Neural progenitor cell (in vitro differentiated cells): ENCODE measurements at places on chromosomes 6 and 20. TPM values are rescaled to one million over a fixed set of nuclear protein-coding genes. Genes with fewer than 3 reads are reported as not detected.

The GLYATL3 gene
- not detected in 2 replicates for total RNA-seq

DNA sequence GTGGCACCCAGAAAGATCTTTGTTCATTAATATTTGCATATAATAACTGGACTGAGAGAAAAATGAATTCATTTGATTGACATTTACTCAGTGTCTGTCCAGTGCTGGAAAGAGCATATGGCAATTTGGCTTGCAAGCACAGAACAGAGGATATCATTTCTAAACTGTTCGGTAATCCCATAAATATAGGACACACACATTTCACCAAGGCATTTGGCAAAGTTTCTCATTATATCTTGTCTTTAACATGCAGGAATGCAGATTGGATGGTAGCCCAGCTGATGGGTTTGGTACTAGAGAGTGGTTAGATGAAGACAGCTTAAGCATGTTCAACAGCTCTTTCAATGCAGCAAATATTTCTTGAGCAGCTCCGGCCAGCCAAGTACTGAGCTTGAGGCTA, 259.2 kb downstream of the PRKN start:
- no peak for DNase-seq

The FAM162B gene
- total RNA-seq = 0.28 TPM in 1 of 2 replicates, not detected in the other

- no peak for DNase-seq
Measured at GRCh38 chr20:41609474-41609873, 8.7 kb downstream of the CHD6 start.

The PAK1IP1 gene
- 13.9 and 28.8 TPM in 2 replicates for total RNA-seq

The BPIFB1 gene
- total RNA-seq = not detected in 2 replicates

- no peak for DNase-seq
Measured at GRCh38 chr20:44400671-44400969, 45.1 kb downstream of the HNF4A start.

GRCh38 chr6:25961619-25962148, 918 bp upstream of the TRIM38 start:
- DNase-seq = no peak

The RNF182 gene
- total RNA-seq = 10.3 and 15.3 TPM in 2 replicates

DNA sequence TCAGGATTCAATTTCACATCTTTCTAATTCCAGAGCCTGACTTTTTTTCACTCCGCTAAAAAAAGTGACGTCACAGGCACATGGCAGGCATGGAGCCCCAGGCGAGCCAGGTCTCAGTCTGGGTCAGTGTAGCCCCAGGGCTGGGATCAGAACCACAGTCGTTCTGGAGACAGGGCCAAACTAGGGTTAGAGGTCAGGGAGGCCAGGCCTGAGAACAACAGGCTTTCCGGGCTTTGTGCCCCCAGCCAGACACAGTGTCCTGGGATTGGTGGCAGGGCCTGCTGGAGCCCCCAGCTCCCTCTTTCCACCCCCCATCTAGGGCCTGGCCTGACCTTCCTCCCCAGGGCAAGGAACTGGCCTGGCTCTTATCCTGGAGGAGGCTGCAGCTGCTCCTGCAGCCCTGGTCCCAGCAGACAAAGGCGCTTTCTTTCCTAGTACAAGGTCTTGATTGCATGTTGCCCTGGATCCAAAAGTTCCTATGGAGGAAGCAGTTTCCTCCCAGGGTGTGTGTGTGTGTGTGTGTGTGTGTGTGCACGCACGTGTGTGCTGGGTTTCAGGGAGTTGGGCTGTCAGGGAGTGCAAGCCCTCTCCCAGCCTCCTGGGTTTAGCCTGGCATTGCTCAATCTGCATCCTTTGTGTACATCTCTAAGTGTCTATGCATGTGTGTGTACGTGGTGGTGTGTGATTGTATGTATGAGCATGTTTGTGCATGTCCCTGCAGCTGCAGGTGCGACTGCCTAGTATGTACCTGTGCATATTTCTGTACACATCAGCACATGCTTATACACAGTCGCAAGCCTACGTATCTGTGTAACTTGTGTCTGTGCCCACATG, 26.5 kb upstream of the EMILIN3 start:
- DNase-seq = no peak

GRCh38 chr6:88548891-88549505, 382.9 kb upstream of the CNR1 start:
- no peak for DNase-seq

GRCh38 chr6:166736634-166737033, 109.6 kb upstream of the RPS6KA2 start:
- DNase-seq = no peak

GRCh38 chr6:113662688-113663333, 194.3 kb upstream of the MARCKS start:
- DNase-seq = no peak

The TMEM74B gene
- total RNA-seq = 2.5 and 4.2 TPM in 2 replicates

- no peak for DNase-seq
Measured at GRCh38 chr6:169112483-169113320, 140.9 kb downstream of the THBS2 start.

GRCh38 chr6:154994836-154995253, 270 bp upstream of the TIAM2 start:
- DNase-seq = no peak

DNA sequence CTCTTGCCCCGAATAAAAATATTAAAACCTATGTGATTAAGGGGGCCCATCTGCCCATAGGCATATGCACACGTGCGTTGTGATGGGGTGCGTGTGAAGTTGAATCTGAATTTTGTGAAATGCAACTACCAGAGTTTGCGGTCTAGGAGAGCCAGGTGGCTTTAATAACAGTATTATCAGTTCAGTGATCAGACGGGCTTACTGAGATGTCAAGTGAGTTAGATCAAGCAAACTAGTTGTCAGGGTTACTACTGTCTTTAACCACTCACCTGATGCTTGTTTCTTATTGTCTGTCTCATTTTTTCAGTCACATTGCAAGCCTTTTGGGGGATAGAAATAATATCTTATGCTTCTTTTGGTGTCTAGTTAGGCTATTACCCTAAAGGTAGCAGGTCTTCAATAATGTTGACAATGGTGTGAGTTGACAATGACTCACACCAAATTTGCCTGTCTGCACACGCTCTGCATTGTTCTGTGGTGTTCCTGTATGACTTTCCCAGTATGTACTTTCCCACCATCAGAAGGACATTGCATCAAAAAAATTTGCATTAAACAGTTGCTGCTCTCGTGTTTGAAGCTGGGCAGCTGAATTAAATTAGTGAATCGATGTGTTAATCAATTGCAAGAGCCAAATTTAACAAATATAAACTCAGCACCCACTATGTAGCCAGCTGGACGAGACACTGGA, 103.1 kb upstream of the NAA20 start:
- no peak for DNase-seq

DNA sequence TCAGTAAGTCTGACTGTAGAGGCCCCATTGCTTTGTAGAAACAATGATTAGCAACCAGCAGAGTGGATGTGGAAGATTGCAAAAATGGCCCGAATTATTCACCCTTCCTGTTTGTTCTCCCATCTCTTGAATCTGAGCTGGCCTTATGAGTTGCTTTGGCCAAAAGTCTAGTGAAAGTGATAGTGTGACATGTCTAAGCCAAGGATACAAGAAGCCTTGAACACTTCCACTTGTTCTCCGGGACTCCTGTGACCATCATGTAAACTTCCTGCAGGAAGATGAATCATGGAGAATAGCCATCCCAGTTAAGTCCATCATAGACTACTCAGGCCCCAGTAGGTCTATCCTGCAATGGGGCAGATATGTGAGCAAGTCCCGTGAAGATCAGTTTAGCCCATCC, 252.0 kb upstream of the JAG1 start:
- DNase-seq = no peak

- no peak for DNase-seq
Measured at GRCh38 chr6:142676027-142676443, 268.9 kb downstream of the HIVEP2 start.

DNA sequence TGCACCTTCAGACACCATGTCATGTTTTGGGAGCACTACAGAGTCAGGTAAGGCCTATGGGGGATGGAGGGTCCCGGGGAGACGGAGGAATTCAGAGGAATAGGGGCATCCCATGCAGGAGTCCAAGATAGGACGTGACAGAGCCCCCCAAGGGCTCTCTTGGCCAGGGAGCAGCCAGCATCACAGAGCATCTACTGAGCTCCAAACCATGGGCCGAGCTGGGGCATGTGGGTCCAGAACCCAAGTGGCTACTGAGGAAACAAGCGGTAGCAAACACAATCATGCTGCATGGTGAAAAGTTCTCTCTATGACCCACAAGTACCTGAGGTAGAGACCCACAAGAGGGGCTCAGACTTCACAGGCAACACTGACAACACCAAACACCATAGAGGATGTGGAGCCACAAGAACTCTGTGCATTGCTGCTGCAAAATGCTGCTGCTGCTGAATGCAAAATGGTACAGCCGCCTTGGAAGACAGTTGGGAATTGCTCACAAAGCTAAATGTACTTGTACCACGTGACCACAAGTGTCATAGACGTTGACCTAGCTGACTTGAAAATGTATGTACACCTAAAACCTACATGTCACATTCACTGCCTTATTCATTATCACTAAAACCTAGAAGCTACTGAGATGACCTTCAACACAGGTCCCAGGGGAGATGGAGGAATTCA, 33.4 kb upstream of the MAS1L start:
- no peak for DNase-seq

The PSORS1C2 gene
- not detected in 2 replicates for total RNA-seq

The KCNQ5 gene
- 0.09 TPM in 1 of 2 replicates, not detected in the other for total RNA-seq

DNA sequence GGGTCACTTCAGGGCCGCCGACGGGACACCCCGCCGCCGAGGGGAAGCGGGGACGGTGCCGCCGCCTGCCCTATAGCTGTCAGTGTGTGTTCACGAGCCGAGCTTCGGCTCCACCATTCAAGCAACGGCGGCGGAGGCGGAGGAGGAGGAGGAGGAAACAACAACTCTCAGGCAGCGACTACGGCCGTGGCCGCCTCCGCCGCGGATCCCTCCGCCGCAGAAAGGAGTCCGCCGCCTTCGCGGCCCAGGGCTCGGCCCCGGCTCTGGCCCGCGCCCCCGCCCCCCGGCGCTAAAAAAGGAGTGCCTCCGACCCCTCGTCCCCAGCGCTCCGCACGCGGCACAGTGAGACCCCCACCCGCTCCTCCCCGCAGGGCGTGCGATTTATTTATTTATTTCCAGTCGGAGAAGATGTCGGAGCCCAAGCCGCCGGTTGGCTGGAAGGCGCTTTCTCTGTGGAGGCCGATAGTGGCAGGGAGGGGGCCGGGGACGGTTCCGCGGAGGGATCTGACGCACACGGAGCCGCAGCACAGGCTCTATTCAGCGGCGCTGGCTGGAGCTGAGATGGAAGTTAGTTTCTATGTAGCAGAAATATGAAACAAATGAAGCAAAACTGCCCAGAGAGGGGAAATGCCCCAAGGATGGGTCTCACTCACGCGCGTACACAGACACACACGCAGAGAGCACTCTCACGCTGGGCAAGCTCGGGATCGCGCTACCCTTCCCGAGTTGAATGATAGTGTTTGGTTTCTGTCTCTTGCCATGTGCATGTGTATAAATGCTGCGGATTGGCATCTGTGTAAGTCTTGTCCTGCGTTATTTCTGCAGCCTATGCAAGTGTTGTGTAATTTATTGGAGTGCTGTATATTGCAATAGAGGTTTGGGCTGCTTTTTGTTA, at the start of gene PHIP:
PHIP (minus strand) TSS at position 180 of the 895 bp plus-strand sequence. CDS start 186 bp downstream, outside the sequence.
- DNase-seq = peak; percentile 95

The ELOVL5 gene
- 137 and 185 TPM in 2 replicates for total RNA-seq

The COL20A1 gene
- total RNA-seq = 0.28 and 0.37 TPM in 2 replicates

The EDN1 gene
- 0.93 and 2.9 TPM in 2 replicates for total RNA-seq

- no peak for DNase-seq
Measured at GRCh38 chr6:6395581-6396197, 75.2 kb upstream of the F13A1 start.

The NRSN2 gene
- total RNA-seq = 8.8 and 20.1 TPM in 2 replicates

GRCh38 chr6:135496800-135497411, 634 bp downstream of the AHI1 start:
- no peak for DNase-seq
